H4 (cell line): ENCODE measurements at places on chromosomes 6 and 20.

DNA sequence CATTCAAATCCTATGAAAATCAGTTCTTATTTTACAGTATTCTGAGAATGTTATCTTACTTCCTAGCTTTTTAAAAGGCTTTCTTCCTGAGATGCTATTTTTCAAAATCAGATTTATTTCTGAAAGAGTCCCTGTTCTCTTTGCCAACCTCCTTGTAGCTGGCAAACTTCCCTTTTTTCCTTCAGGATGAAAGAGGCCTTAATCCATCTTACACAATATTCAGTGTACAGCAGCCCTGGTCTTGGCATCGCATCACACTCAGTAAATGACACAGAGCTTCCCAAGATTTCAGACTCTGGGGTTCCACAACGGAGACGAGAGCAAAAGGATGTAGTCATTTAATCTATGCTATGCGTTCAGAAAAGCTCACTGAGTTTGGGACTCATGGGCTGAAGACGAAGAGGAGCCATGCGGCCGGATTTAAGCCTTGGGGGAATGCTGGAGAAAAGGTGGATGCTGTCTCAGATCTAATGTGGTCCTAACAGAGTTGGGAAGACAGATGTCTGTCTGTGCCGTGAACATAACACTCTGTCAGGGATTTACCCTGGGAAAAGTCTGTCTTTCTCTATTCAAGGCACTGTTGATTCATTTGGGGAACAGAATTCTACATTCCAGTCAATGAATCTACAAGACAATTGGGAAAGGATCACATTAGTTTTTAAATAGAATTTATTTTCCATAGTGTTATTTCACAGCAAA is 616.4 kb upstream of the AGPAT4 start:
- DNase-seq, result no peak

DNA sequence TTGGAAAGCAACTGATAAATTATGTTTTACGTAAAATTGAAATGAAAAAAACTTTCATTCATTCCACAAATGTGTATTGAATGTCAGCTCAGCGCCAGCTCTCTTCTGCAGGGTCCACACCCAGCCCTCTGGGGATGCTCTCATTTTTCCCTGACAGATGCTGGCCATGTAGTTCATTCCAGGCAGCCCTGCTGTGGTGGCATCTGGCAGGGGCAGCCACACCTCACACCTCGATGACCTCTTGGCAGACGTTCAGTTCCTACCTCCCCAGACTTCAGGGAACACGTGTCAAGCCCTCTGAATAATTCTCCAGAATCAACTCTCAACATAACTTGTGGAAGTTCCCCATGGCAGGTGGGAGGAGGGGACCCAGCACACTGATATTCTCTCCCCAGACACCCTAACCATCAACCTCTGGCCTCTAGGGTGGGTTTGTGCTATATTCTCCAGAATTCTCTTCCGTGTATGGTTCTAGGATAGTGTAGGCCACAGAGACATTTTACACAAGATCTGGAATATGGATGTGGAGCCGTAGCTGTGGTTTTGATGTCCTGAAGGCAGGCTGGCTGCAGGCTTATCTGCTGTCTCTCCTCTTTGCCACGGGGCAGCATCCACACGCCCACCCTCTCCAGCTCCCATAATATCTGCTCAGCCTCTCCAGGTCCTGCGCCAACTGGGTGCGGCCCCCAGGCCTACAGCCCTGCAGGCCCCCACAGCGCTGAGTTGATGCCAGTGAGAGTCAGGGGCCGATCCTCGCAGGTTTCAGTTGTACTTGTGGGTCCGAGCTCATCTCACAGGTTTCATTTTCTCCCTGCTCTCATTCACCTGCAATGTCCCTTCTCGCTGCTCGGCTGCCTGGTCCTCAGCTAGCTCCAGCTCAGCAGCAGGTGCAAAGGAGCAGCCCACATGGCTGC is 175.8 kb upstream of the ARID1B start:
- DNase-seq, result no peak

GRCh38 chr6:37624121-37624520 is 73.6 kb downstream of the MDGA1 start:
- no peak for DNase-seq

DNA sequence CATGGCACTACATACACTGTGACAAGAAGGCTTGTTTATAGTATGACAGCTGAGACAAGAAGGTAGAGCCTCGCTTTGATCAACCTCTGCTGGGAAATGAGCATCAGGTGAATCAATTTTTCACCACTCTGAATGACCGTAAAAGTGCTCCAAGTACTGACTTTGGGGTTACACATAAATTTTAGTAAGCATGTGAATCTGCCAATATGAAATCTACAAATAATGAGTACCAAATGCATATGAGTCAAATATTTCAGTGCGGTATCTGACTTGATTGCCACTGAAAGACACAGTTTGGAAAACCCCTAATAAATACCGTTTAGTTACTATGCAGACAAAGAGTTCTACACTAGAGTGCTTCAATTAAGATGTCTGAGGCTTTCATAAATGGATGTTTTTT is 77.8 kb downstream of the ATG5 start:
- no peak for DNase-seq

- peak; percentile 37 for DNase-seq
Measured at GRCh38 chr6:33298773-33299236, at the start of gene RGL2. Gene RGL2, minus strand, starts transcription at chr6:33298942. Its CDS starts 332 bp downstream, at chr6:33298610.

GRCh38 chr6:6434151-6434550 is 113.7 kb upstream of the F13A1 start:
- peak; percentile 18 for DNase-seq

DNA sequence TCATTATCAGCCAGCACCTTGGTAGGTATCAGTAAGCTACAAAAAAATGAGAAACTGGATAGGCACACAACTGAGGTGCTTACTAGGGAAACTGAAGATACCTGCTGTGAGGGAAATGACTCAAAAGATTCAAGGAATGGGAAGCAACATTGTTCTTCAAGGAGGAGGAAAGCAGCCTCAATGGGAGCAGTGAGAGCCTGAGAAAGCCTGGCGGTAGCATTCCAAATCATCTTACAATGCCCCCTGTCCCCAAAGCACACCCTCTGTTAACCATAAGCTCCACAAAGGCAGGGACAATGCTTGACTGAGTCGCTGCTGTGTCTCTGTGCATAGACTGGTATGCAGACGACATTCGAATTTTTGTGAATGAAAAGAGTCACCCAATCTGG is 10.6 kb downstream of the PKHD1 start:
- no peak for DNase-seq

DNA sequence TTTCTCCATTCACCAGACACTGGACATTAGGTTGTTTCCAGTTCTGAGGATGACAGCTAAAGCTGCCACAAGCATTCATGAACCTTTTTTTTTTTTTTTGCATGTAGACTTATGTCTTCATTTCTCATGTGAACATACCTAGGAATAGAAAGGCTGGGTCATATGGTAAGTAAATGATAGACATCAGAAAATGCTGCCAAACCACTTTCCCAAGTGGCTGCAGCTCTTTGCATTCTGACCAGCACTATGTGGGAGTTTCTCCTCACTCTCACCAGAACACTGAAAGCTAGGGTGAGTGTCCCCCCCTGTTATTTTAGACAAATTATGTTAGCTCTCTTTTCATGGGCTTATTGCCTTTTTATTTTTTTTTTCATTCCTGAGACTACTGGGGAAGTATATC is 197.5 kb downstream of the OTOR start:
- no peak for DNase-seq

GRCh38 chr6:170253226-170253909 is 37.5 kb downstream of the DLL1 start:
- DNase-seq, result no peak
